ENCODE measurements at places on chromosomes 13 and 19.

- DNase-seq = no peak
These were observed 332.2 kb upstream of the GPC6 start for GRCh38 chr13:92894447-92894846.

GRCh38 chr19:45376045-45376724 lies 5.8 kb upstream of the ERCC2 start:
- DNase-seq = no peak

GRCh38 chr13:91567485-91568207 lies 169.2 kb downstream of the GPC5 start:
- no peak for DNase-seq

GRCh38 chr13:74210693-74211393 lies 76.6 kb upstream of the KLF12 start:
- DNase-seq = no peak

DNA sequence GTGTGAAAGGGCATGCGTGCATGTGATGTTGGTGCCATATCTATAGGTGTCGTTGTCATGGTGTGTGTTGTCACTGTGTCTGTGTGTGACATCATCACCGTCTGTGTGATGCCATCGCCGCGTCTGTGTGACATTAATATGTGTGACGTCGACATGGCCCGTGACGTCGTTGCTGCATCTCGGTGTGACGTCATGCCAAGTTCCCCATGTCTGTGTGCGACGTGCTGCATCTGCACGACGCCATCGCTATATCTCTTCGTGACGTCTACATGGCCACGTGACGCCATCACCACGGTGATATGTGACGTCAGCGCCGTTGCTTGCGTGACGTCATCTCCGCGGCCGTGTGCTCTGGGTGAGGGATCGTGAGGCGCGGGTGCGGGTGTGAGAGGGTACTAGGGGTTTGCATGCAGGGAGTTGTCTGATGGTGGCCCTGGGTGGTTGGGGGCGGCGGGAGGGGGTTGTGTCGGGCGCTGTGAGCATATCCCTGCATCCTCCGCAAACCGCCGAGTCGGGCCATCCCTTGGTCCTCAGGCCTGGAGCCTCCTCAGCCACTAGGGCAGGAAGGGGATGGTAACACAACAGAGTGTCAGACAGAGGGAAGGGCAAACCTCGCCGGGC lies 14.6 kb downstream of the GTPBP3 start:
- no peak for DNase-seq

DNA sequence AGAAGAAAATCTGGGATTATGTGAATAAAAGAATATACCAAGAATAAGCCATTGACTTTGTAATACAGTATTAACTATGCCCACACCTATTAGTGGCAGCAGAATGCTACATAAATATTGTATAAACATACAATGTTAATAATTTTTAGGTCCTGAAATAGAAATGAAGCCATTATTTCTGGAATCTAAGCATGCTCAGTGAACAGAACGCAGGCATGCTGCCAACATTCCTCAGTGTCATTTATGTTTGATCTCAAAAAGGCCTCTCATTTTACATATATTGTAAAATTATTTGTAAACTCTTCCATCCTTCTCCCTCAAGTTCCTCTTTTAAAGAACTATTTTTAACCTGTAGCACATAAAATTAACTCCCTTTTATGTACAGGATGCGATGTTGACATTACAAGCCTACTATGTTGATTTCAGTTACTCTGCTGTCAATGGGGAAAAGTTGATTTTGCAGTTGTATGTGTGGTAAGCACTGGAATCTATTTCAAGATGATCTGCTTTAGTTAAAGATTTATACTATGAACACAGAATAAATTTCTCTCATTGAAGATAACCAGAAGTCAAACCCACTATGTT lies 118.8 kb downstream of the VWA8 start:
- DNase-seq = no peak

- peak; percentile 55 for DNase-seq
These were observed 57.1 kb downstream of the ZNF568 start for GRCh38 chr19:36973021-36973843.

DNA sequence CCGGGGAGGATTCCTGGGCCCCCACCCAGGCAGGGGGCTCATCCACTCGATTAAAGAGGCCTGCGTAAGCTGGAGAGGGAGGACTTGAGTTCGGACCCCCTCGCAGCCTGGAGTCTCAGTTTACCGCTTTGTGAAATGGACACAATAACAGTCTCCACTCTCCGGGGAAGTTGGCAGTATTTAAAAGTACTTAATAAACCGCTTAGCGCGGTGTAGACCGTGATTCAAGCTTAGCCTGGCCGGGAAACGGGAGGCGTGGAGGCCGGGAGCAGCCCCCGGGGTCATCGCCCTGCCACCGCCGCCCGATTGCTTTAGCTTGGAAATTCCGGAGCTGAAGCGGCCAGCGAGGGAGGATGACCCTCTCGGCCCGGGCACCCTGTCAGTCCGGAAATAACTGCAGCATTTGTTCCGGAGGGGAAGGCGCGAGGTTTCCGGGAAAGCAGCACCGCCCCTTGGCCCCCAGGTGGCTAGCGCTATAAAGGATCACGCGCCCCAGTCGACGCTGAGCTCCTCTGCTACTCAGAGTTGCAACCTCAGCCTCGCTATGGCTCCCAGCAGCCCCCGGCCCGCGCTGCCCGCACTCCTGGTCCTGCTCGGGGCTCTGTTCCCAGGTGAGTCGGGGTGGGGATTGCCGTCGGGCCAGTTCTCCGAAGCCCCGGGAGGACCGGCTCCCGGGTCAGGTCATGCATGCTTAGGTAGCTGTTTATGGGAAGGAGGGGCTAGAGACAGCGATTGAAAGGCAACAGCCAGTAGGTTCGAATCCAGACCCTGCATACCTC lies at the start of gene ICAM1:
ICAM1 (plus strand) TSS at position 505 of the 779 bp plus-strand sequence; CDS start at position 545, 40 bp downstream.
- peak; percentile 51 for DNase-seq

- no peak for DNase-seq
These were observed 78.4 kb downstream of the TEX29 start for GRCh38 chr13:111398715-111399299.

DNA sequence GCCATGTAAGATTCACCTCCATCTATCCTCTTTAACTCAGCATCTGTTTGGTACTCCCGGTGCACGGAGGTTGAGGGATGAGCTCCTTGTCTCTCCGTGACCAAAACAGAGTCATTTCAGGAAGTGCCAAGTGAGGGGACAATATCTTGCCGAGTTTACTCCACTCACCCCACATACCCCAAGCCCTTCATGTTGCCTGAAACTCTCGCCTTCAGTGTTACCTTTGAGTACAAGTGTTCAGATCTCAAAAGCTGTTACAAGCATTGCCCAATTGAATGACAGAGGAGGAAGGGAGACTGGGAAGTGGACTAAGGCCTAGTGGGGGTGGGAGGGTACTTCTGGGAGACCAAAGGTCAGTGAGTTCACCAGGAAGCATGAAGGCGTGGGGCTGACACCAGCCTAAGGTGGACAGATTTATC lies 6.0 kb upstream of the SIGLEC12 start:
- no peak for DNase-seq

- DNase-seq = no peak
These were observed 18.0 kb downstream of the APBA3 start for GRCh38 chr19:3743486-3743885.

GRCh38 chr19:38144667-38145066 lies 79.4 kb downstream of the DPF1 start:
- no peak for DNase-seq

DNA sequence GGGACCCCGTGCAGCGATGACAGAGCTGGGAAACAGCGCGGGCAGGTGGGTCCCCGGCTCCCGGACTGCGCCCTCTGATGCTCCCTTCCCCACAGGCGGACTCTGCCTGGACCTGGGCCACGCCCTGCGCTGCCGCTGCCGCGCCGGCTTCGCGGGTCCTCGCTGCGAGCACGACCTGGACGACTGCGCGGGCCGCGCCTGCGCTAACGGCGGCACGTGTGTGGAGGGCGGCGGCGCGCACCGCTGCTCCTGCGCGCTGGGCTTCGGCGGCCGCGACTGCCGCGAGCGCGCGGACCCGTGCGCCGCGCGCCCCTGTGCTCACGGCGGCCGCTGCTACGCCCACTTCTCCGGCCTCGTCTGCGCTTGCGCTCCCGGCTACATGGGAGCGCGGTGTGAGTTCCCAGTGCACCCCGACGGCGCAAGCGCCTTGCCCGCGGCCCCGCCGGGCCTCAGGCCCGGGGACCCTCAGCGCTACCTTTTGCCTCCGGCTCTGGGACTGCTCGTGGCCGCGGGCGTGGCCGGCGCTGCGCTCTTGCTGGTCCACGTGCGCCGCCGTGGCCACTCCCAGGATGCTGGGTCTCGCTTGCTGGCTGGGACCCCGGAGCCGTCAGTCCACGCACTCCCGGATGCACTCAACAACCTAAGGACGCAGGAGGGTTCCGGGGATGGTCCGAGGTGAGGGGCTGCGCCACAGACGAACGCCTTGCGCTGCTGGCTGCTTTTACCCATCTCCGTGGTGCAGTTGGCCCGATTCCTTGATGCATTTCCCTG lies 7.8 kb upstream of the SELENOV start:
- no peak for DNase-seq

DNA sequence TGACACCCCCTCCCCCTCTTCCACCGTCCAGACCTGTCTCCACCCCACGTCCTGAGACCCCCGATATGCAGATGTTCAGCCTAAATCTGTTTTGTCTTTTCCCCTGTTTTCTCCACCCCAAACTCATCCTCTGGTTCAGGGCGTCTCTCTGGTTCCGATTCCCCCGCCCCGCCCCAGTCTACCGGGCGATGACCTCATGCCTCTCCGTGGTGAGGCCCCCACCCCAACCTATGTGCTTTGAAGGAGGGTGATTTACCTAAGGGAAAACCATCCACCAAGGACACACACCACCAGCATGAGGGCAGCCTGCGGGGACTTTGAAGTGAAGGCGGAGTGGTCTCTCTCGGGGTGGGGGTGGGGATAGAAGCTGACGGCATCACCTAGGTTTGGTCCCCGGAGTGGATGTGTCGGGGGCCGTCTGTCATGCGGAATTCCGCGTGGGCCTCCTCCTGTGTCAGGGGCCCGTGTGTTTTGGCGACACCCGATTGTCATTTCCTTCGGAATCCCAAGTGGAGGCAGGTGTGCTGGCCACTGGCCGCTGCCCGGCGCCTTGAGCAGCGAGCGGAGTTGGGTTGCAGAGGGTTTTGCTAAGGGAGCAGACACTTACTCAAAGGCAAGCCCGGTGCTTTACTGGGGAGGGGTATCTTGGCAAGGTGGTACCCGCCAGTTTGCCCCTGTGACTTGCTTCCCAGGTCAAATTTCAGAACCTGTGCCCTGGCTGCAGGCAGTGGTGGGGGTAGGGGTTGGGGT lies 1.4 kb downstream of the FZR1 start:
- no peak for DNase-seq

- no peak for DNase-seq
These were observed 76.3 kb upstream of the GPR183 start for GRCh38 chr13:99383511-99383921.

DNA sequence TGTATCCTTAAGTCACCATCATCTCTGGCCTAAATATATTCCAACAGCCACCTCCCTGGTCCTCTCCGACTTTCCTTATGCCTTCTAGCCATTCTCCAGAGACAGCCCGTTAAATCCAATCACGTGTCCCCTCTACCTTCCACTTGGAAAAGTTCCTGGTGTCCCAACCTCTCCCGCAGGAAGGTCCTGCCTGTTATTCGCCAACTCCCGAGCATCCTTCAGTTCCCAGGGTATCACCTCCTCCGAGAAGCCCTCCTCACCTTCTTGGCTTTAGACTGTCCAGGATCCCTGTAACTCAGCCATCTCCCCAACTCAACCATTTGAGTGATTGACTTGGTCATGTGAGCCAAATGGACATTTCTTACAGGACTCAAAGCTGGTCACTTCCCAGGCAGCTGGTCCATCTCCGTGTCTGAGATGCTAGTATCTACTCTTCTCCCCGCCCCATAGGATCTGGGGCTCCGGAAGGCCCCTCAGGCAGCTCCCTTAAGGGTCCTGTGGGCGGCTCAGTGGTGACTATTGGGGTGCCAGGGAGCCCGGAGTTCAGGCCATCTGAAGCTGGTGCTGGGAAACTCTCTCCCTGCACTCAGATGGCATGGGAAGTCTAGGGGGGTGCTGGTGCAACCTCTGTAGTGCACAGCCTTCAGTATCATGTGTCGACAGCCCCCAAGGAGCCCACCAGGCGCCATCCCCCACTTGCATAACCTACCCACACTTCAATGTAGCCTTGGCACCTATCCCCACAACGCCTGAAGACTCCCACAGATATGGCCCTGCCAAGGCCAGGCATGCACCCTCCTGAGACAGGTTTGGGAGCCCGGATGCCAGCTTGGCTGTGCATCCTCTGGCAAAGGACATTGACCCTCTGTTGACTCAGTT lies 27.9 kb upstream of the NANOS3 start:
- DNase-seq = no peak

DNA sequence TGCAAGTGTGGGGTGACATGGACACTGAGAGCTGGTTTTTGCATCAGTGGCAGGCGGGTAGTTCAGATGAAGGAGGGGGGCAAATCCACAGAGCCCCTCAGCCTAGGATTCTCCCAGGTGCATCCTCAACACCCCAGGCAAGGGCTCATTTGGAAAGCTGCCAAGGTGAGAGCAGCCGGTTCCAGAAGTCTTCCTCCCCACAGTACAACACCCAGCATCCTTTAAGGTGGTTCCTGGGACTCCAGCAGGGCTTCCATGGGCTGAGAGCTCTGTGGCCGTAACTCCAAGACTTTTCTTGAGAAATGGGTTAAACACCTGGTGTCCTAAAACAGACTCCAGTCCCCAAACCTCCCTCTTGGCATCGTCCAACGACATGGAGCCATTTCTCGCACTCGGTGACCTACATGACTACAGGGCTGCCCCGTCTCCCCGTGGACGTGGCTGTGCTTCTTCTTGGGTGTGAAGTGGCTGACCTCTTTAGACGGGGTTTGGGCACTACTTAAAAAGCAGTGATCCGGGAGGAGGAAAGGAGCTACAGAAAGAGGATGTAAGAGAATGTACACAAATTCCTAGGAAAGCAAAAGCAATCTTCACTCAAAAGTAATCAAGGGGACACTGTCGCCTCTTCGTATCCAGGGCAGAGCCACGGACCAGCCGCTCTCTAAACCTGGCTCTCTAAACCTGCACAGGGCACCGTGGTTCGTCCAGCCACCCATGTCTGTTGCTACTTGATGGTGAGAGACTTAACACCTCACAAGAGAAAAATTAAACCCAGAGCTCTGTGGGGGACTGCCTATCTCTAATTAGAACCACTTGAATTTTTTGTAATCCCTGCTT lies 25.5 kb downstream of the RANBP3 start:
- no peak for DNase-seq

DNA sequence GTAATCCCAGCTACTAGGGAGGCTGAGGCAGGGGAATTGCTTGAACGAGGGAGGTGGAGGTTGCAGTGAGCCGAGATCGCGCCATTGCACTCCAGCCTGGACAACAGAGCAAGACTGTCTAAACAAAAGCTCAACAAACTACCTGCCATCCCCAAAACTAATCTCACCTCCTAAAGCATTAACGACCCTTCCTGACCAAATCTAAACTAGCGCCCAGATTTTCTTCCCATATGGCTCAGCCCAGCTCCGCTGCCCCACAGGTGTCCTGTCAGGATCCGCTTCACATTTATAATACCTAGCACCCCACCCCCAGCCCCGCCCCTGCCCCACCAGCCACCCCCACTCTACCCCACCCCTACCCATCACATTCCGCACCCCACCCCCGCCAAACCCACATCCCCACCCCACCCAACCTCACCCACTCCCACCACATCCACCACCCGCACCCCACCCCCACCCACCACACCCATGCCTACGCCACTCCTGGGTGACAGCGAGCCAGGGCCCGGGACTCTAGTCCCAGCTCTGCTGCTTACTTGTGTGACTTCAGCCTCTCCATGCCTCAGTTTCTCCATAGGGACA lies 599 bp downstream of the C19orf12 start:
- peak; percentile 40 for DNase-seq

GRCh38 chr13:52775511-52775910 lies 35.9 kb upstream of the CNMD start:
- DNase-seq = no peak

All from activated gamma-delta T cell (primary cell).